ENCODE measurements at places on chromosomes 12 and 14. TPM values are rescaled to one million over a fixed set of nuclear protein-coding genes. Genes with fewer than 3 reads are reported as not detected.

GRCh38 chr12:63150713-63151622, at the start of gene AVPR1A:
AVPR1A (minus strand) TSS chr12:63151201; CDS start chr12:63150836, 365 bp downstream.
- peaks cover 11% of the 10 kb centered on the region for H3K4me1 ChIP-seq
- no peak within 1 kb of the TSS for H3K4me3 ChIP-seq
- peaks cover 23% of the 10 kb centered on the region for H3K27me3 ChIP-seq
- H3K36me3 ChIP-seq: no peaks in the 10 kb centered on the region
- DNase-seq: no peak

The EFCAB11 gene
- 5.2 TPM for total RNA-seq

DNA sequence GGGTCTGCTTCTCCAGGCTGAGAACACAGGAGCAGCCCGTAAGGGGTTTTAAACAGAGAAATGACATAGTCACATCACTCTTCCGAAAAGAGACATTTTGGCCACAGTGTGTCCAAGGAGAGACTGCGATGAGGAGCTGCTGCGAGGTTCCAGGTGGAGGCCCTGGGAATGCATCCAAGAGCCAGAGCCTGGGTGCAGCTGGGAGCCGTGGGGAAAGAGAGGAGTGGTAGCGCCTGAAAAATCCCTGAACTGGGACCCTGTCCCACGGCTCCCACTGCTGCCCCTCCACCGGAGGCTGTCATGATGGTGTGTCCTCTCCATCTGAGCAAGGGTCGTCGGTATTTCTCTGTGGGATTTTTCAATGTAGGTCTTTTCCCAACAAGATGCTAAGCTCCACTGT, 146.9 kb downstream of the BCL11B start:
- no peaks in the 10 kb centered on the region for H3K36me3 ChIP-seq
- no peaks in the 10 kb centered on the region for H3K4me1 ChIP-seq
- H3K27me3 ChIP-seq: no peaks in the 10 kb centered on the region
- H3K4me3 ChIP-seq: no peak overlapping the region
- H3K27ac ChIP-seq: no peak overlapping the region
- DNase-seq: no peak

The ASCL4 gene
- total RNA-seq: not detected

The RPL10L gene
- not detected for total RNA-seq

The LRIG3 gene
- not detected for total RNA-seq

The EXOC3L4 gene
- not detected for total RNA-seq

DNA sequence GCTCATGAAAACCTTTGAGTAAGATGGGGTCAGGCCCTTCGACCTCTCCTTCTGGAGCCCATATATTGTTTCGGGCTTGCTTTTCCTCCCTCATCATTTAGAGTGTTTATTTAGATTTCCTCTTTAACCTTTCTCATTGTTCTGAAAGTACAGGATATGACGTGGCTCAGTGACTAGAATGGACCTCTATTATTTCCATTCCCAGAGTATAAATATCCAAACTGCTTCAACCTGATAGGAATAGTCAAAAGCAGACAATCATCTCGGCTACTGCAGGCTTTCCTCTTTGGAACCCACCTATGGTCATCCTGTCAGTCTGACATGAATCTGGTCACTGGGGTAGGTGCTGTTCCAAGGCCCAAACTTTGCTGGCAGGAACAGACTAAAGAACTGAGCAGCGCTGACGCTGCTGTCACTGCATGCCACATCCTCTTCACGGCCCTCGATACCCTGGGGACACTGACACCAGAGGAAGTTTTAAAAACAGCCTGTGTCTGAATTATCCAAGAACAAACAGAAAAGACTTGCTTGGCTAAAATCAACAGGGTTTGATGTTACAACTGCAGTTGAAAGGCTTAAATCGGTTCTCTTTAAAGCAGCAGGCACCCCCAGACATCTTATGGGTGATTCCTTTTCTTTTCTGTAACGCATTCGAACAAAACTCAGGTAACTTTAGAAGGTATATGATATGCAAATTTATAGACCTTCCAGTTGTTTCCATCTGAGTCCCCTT, 5.0 kb upstream of the DDX47 start:
- no peaks in the 10 kb centered on the region for H3K36me3 ChIP-seq
- peak; percentile 39 for DNase-seq
- H3K27ac ChIP-seq: peak overlapping the region; percentile 92
- H3K4me3 ChIP-seq: no peak overlapping the region
- no peaks in the 10 kb centered on the region for H3K27me3 ChIP-seq
- peaks cover 29% of the 10 kb centered on the region for H3K4me1 ChIP-seq

The ADAMTS20 gene
- not detected for total RNA-seq

The MAP1LC3B2 gene
- 1.5 TPM for total RNA-seq

GRCh38 chr14:52399104-52399503, 85.0 kb downstream of the PTGER2 start:
- no peak for DNase-seq
- H3K4me3 ChIP-seq: no peak overlapping the region
- peaks cover 6% of the 10 kb centered on the region for H3K4me1 ChIP-seq
- H3K27me3 ChIP-seq: peaks cover 2% of the 10 kb centered on the region
- no peak overlapping the region for H3K27ac ChIP-seq
- H3K36me3 ChIP-seq: no peaks in the 10 kb centered on the region

The ANKS1B gene
- not detected for total RNA-seq

DNA sequence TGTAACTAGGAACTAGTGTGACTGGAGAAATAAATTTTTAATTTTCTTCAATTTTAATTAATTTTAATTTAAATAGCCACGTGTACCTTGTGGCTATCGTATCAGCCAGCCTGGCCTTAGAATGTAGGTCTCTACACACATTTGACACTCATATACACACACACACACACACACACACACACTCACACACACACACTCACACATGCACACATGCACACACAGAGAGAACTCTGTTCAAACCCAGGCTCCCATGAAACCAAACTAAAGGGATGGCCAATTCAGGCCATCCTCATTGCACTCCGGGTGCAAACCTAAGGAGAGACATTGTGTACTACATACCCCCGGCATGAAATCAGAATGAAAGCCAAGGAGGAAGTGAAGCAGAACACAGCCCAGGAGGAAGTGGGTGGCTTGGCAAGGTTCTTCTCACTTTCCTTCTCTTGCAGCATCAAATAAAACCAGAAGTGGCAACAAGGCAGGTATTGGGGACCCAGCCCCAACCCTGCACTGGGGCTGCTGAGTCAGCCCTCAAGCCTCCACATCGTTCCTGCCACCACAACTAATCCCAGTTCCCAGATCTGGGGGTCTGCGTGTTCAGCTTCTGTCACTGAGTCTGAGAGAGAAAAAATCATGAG, 26.2 kb upstream of the CHPT1 start:
- no peaks in the 10 kb centered on the region for H3K27me3 ChIP-seq
- H3K4me1 ChIP-seq: peaks cover 17% of the 10 kb centered on the region
- H3K36me3 ChIP-seq: no peaks in the 10 kb centered on the region
- DNase-seq: peak; percentile 61

All from natural killer cell (primary cell).